Activated naive CD4-positive, alpha-beta T cell treated with anti-CD3 and anti-CD28 coated beads for 36 hours (primary cell): ENCODE measurements at places on chromosomes 7 and 10. TPM values are rescaled to one million over a fixed set of nuclear protein-coding genes. Genes with fewer than 3 reads are reported as not detected.

The SPAM1 gene
- not detected for total RNA-seq

The PLEKHS1 gene
- total RNA-seq, result not detected

DNA sequence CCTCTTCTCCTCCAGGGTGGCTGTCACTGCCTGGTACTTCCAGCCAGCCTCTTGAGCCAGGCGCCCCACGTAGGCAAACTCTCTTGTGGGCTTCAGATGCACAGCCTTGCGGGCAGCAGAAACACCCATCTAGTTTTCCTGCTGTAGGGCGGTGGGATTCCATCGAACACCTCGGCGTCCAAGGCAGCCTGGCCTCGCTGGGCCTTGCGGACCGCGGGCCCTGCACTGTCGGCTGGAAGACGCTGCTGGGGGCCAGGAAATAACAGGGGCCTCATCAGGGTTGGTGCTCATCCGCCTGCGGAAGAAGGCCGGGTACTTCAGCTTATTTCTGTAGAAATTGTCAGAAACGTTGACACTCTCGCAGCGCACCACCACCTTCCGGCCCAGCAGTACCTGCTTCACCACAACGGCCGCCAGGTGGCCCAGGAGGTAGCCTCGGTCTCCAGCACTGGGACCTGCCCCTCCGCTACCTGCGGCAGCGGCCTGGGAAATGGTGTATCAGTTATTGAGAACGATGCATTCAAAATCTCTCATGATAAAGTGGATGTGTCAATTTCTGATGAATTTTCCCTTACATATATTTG is 61.1 kb downstream of the WDFY4 start:
- no peak for DNase-seq

DNA sequence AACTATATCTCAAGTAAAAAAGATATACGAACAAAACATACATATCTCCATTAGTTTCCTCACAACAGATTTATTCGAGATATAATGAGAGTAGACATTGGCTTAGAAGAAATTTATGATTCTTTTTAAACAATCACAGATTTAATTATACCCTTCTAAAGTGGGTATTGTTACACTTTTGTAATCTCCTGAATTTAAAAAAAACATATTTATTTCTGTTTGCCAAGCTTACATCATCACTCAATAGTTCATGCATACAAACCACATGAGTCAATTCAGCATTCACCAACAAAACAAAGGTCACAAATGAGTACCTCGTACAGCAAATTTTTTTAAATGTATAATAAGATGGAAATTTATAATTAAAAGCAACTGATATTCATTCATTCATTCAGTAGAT is 17.6 kb downstream of the LRRN3 start:
- no peak for DNase-seq

The LMOD2 gene
- not detected for total RNA-seq

- no peak for DNase-seq
Measured at GRCh38 chr10:133009218-133009950, 67.0 kb upstream of the CFAP46 start.

The MYOF gene
- total RNA-seq, result 10.4 TPM

- DNase-seq, result no peak
Measured at GRCh38 chr7:66198469-66198868, 6.7 kb upstream of the TPST1 start.

The PPP1R9A gene
- total RNA-seq, result not detected

DNA sequence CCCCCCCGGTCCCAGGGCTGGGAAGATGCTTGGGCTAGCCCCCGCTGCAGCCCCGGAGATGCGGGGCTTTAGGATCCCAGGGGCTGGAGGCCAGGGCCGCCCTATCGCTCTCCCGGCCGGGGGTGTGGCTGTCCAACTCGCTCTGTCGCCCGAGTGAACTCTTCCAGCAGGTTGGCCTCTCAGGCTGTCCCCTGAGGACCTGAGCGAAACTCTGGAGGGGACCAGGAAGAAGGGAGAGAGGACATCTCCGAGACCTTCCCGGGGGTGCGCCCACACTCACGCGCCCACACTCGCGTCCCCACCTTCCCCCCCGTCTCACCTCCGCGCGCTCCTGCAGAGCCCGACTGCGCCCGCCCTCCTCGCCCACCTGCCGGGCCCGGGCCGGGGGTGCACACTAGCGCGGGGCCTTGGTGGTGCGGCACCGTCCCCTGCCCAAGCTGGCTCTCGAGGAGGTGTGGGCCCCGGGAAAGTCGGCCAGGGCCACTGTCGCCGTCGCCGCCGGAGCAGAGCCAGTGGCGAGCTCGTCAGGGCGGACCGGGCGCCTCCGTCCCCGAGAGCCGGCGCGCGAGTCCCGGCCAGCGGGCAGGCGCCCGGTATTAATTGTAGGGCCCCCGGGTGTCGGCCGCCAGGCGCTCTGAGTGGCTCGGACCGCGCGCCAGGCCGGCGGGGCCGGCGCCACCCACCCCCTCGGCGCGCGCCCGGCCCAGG is 101.7 kb upstream of the SVIL start:
- peak; percentile 12 for DNase-seq

GRCh38 chr7:94877731-94878670 is 29.4 kb upstream of the PPP1R9A start:
- no peak for DNase-seq

GRCh38 chr7:18708204-18708603 is 212.7 kb downstream of the HDAC9 start:
- no peak for DNase-seq

- no peak for DNase-seq
Measured at GRCh38 chr7:105439174-105439893, 50.6 kb upstream of the SRPK2 start.

DNA sequence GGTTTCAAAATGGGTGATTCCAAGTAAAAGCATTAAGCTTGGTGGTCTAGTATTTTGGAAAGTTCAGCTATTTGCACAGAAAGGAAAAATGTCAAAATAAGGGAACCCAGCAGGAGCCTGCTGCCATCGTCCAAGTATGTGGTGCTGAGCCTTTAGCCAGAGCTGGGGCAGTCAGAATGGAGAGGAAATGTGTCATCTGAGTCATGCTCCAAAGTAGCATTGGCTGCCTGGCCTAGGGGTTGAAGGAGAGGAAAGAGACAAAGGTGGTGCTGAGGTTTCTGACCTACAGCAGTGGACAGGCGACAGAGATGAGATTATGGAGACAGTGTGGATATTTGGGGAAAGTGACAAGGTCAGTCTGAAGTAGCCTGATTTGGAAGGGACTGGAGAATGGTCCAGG is 103.9 kb downstream of the PLCE1 start:
- no peak for DNase-seq

The LLCFC1 gene
- total RNA-seq, result not detected

The RSBN1L gene
- total RNA-seq, result 16.9 TPM

- no peak for DNase-seq
Measured at GRCh38 chr7:155951554-155952158, 139.4 kb upstream of the SHH start.

- DNase-seq, result no peak
Measured at GRCh38 chr10:59465088-59465487, 102.7 kb upstream of the FAM13C start.
